ENCODE measurements at places on chromosomes 2 and 18.

GRCh38 chr18:10892786-10893185 lies 256.6 kb downstream of the PIEZO2 start:
- DNase-seq = peak; percentile 72

GRCh38 chr2:119960821-119961220 lies 52.1 kb upstream of the EPB41L5 start:
- DNase-seq = peak; percentile 90

DNA sequence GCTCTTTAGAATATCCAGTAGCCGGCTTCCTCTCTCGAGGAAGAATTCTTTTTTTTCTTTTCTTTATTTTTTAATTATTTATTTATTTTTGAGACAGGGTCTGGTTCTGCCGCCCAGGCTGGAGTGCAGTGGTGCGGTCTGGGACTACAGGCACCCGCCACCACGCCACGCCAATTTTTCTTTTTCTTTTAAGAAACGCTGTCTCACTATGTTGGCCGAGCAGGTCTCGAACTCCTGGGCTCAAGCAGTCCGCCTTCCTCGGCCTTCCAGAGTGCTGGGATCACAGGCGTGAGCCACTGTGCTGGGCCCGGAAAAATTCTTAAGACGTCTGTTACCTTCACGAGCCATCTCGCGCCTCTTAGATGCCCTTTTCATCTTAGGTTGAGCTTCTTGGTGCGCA lies 931 bp upstream of the TMEM131 start:
- no peak for DNase-seq

DNA sequence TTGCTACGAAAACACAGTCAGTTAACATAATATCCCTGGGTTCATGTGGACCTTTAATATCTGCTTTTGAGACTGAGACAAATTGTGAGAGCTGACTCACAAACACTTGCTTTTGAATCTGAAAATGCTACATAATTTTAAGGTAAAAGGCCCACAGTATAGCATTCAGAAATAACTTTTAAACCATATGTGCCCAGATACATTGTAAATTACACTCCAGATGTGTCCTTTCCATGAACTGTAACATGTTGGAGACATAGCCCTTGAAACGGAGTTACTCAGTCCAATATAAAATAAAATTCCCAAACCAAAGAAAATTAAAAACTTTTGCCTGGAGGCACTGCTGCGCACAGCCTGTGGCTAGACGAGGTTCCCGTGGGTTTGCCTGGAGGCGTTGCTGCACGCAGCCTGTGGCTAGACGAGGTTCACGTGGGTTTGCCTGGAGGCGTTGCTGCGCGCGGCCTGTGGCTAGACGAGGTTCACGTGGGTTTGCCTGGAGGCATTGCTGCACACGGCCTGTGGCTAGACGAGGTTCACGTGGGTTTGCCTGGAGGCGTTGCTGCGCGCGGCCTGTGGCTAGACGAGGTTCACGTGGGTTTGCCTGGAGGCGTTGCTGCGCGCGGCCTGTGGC lies 131.9 kb upstream of the ALKAL2 start:
- no peak for DNase-seq

- no peak for DNase-seq
Observed at GRCh38 chr18:10245846-10246175, 208.6 kb upstream of the APCDD1 start.

- DNase-seq = peak; percentile 69
Observed at GRCh38 chr18:22311301-22311700, 106.4 kb downstream of the CTAGE1 start.

DNA sequence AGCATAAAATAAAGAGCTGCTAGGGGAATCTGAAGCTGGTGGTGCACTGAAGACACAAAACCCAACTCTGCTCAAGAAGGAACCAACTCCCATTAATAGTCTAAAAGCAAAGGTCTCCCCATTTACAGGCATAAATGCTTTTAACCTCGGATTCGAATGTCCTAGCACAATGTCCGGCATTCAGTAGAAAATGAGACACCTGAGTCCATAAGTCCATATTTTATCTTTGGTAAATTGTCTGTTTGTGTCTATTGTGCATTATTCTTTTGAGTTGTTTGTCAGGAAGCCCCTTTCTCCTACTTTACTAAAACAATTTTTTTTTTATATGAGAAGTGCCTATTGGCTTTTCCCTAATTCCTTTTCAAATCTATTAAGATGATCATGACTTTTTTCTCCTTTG lies 179.5 kb upstream of the SMAD7 start:
- DNase-seq = no peak

GRCh38 chr2:110101901-110102803 lies 13.5 kb downstream of the MALL start:
- peak; percentile 35 for DNase-seq

DNA sequence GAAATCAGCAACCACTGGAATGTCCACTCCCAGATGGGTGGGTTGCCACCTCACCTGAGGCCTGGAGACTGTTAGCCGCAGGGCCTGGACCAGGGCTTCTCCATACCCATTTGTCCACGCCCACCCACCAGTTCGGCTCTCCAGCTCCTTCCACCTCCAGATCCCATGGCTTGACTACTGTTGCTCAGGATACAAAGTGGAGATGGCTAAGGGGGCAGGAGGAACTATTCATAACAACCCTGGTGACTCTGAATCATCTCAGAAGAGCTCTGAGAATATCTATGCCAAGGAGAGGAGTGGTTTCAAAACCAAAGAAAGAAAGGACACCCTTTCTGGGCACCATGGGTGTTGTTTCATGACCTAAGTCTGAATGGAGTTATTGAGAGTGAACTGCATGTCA lies 145.8 kb downstream of the LAMA3 start:
- DNase-seq = no peak

- peak; percentile 81 for DNase-seq
Observed at GRCh38 chr2:174577967-174578589, 19.5 kb downstream of the WIPF1 start.

- peak; percentile 5 for DNase-seq
Observed at GRCh38 chr2:46574457-46575355, 95.3 kb downstream of the TMEM247 start.

- DNase-seq = no peak
Observed at GRCh38 chr18:79402209-79402576, 6.5 kb downstream of the NFATC1 start.

DNA sequence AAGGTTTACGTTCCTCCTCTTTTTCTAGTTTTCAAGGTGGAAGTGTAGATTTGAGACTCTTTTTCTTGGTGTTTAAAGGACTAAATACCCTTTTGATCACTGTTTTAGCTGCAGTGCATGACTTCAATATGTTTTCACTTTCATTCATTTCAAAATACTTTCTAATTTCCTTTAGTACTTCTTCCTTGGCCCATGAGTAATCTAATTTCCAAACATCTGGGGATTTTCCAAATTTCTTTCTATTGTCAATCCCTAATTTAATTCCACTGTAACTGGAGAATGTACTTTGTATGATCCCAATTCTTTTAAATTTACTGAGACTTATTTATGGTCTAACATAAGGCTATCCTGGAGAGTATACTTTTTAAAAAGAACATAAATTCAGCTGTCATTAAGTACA lies 3.8 kb upstream of the RHBDD1 start:
- DNase-seq = peak; percentile 4

GRCh38 chr2:138390316-138390945 lies 111.1 kb upstream of the SPOPL start:
- DNase-seq = no peak

- DNase-seq = no peak
Observed at GRCh38 chr2:169036736-169037440, 5.8 kb upstream of the ABCB11 start.

DNA sequence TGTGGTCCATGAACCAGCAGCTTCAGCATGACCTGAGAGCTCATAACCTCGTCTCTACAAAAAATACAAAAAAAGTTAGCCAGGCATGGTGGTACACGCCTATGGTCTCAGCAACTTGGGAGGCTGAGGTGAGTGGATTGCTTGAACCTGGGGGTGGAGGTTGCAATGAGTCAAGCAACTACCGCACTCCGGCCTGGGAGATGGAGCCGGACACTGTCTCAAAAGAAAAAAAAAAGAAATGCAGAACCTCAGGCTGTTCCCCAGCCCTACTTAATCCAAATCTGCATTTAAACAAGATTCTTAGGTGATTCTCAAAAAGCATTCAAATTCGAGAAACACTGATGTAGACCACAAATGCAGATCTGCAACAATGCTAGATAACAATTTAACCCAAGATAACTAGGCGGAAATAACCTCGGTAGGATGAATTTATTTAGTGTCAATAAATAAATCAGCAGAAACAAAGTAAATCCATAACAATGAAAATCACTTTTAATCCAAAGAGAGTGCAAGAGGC lies 203.5 kb downstream of the SP3 start:
- DNase-seq = no peak

DNA sequence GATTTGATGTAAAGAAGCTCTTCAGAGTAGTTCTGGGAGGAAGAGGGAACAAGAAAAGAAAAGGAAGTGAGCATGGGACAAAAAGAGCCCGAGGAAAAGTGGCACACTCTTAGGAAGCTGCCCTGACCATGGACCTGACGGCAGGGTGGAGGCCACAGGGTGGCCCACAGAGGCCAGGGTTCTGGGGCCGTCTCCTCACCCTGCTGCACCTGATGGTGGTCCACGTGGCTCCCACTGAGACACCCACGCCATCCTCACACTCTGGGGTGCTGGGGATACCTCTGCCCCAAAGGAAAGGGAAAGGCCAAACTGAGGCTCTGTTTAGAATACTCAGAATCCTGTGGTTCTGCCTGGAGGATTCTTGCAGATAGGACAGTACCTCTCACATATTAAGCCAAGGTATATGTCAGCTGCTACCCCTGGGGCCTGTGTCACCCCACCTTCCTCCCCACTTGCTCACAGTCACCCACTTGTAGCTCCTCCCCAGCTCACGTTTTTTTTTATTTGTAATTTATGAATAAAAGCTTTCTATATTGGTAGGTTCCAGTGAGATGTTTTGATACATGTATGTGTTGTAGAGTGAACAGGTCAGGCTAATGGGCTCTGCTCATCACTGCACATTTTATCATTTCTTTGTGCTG lies 171.1 kb downstream of the LDLRAD4 start:
- DNase-seq = no peak

- peak; percentile 11 for DNase-seq
Observed at GRCh38 chr2:4937550-4937949, 754.6 kb upstream of the SOX11 start.
